ENCODE measurements at places on chromosomes 3 and 15.

GRCh38 chr3:21645121-21645897, 105.7 kb downstream of the ZNF385D start:
- no peak for DNase-seq

- DNase-seq = no peak
Measured at GRCh38 chr15:78673476-78673875, 32.5 kb upstream of the CHRNB4 start.

- DNase-seq = peak; percentile 77
Measured at GRCh38 chr15:74202452-74203401, at the start of gene STRA6. Gene STRA6 (minus strand): TSS chr15:74202787. CDS start chr15:74202267, 520 bp downstream.

GRCh38 chr3:160478338-160478737, 28.8 kb upstream of the TRIM59 start:
- DNase-seq = no peak

- DNase-seq = no peak
Measured at GRCh38 chr15:76060118-76060989, 569 bp downstream of the TMEM266 start.

- DNase-seq = no peak
Measured at GRCh38 chr15:77342807-77343206, 77.1 kb downstream of the PEAK1 start.

- no peak for DNase-seq
Measured at GRCh38 chr3:106078635-106079034, 209.8 kb upstream of the CBLB start.

DNA sequence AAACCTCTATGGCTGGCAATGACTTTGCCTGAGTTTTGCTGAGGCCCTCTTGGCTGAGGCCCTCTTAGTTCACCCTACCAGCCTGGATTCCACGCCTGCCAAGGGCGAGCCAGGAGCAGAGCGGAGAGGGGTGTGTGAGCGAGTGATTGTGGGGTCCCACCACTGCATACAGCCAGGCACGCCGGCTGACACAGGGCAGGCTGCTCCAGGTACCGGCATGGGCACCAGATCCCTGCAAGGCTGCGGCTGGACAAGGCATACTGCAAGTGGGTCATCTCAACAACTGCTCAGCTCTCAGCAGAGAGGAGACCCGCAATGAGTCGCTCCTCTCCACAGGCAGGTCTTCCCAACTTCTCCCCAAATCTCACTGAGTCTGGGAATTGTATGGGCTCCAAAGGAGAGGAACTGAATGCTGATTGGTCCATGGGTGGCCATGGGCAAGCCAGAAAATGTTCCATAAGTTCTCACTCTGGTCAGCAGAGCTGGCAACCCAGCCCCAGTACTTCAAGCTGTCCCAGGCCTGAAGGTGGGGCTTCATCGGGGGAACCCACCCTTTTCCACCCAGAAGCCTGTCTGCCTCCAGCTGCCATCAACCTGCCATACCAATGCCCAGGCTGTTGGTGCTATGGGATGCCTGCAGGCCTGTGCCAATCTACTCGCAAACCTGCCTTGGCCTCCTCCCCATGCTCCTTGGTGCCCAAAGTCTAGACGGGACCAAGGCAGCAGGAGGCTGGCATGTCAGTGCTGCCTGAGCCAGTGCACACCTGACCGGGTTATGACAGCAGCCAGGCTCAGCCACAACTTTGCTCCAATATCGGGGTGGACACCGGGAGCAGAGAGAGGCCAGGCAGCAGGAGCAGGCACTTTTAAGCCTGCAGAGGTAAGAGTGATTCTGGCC, 1273.6 kb upstream of the GBE1 start:
- DNase-seq = no peak

DNA sequence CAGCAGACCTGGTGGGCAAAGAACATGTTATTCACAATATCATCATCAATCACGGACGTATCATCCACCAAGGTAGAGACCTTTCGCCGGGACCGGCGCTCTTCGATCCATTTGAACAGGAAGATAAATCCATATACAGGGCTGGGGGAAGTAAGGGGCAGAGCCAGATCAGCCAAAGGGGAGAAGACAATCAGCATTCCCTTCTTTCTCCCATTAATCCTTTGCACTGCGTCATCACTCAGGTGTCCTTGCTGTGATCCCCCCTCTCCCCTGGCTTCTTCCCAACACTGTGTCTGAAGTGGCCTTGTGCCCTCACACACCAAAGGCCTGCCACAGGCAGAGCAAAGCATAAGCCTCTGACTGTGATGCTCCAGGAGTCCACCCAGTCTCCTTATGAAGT, 36.4 kb downstream of the SEMA3G start:
- DNase-seq = no peak

DNA sequence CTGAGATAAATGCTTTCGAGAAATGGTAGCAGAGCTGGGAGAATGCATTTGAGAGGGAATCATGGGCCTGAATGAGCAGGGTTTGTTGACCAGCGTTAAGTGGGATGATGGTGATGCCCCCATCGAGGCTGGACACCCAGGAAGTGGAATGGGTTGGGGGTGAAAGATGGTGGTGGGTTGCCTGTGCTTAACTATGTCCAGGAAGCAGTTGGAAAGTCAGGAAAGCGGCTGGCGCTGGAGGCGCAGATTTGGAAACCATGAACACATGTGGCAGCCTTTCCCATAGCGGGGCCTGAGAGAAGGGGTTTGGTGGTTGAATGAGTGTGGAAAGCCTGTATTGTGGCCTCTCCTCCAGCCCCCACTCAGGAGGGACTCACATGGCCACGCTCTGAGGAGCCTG, 80.7 kb downstream of the AAGAB start:
- DNase-seq = no peak

DNA sequence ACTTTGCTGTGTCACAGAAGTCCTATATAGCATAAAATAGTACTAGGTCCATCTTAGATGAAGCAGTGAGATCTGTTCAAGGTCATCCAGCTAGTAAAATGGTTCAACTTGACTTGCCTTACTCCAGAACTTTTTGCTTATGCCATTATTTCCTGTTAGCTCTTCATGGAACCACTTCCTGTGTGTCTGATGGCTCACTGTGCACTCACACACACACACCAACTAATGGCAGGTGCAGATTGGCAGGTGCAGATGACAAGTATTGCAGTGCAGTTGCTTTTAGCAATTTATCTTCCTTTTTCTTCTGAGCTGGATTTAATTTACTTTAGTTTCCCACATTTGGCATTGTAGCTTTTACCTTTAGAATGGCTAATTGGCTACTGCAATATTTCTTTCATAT, 29.8 kb downstream of the GOLGA8S start:
- DNase-seq = no peak
